ENCODE measurements at places on chromosomes 1 and 21.

DNA sequence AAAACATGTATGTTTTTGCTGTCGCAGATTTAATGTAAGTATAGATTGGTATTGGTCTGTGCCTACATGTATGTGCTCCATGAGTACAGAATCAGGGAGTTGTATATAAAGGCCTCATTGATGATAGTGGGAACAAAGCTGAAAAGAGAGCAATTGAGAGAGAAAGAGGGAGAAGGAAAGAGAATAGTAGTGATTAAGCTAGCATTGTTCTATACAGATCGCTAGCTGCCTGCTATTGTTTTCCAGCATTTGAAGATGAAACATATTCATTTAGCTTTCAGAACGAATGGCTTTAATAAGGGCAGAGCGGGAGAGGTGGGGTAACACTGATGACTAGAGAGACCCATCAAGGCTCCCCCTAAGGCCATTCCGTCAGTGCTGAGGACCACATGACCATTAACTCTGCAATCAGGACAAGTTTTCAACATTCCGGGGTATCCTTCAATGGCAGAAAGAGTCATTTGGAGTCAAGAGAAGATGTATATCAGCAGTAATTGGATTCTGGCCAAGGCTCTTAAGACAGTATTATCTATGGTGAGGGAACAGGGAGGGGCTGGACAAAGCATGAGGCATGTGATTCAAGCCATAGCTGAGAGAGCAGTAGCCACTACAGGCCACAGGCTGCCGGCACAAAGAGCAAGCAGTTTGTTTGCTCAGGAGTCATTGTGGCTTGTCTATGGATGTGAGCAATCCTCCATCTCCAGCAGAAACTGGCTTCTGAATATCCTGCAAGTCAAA is 176.5 kb downstream of the PBX1 start:
- DNase-seq = no peak

DNA sequence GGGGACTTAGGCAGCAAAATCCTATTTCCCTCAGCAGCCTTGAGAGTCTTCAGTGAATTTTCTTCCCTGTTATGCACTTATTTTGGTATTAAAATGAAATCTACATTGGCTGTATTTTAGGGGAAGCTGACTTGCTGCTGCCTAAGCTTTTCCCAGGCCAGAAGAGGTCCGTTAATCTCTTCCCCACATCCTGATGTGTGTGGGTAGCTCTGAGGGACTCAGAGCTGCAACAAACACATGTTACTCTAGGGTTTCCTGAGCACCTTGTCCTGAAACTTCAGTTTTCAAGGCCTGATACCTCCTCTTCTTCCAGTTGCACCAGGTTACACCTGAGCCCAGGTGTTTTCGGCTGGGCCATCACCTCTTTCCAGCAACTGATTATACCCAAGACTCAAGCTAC is 51.5 kb downstream of the SYT6 start:
- no peak for DNase-seq

DNA sequence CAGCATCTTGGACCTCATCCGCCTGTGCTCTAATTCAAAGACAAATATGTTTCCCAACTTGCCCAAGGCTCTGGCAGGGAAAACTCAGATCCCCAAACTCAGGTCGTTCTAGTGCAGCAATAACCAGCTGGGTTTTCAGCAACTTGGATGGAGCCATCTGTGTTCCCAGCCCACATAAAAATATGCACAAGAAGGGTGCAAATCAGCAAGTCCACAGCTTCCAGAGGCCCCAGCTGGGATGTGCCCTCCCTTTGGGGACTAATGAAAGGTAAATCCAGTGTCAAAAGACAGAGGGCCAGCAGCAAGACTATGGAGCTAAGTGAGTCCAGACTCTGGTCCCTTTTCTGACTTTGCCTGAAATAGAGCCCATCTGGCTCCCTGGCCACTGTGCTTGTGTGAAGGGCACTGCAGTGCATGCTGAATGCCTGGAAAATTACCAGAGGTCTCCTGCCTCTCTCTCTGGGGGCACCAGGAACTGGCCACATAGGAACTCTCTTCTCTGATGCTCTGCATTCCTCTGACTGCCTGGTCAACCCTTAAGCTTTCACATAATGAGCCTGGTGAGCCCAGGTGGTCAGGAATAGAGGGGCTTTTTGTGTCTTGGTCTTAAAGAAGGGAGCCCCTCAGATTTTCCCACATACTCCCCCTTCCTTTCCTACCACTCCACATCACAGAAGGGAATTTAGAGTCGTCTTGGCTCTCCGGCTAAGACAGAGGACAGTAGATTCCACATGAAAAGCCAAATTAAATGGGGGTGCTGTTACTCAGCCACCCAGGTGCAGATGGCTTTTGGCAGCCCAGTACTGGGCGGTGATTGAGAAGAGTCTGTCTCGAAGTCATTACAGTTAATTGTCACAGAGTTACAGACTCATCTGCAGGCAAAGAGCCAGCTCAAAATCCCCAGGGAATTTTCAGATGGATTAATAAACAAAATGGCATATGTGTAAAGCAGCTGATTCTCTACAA is 88.1 kb upstream of the C1orf21 start:
- no peak for DNase-seq

GRCh38 chr1:67853704-67854103 is 20.4 kb upstream of the GNG12 start:
- no peak for DNase-seq

- no peak for DNase-seq
Observed at GRCh38 chr1:98277118-98277517, 356.3 kb upstream of the DPYD start.

- DNase-seq = no peak
Observed at GRCh38 chr1:71339238-71339637, 258.4 kb upstream of the ZRANB2 start.

DNA sequence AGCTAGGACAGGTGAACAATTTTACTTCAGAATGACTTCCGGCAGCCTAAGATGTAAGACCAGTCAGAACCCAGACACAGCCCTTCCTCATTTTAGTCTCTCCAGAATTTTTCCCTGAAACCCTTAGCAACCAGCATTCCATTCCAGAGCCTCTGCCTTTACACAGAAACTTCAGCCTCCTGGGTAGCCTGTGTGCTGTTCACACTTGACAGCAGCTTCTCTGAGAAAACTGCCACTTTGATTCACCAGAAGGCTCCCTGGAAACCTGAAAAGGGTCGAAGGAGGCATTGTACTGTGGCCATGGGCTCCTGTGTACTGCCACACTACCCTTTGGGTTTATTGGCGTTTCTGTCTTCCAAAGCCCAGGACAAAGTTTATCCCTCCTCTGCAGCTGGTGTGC is 17.4 kb downstream of the HYI start:
- no peak for DNase-seq

- DNase-seq = no peak
Observed at GRCh38 chr1:9194024-9194423, 40.5 kb upstream of the H6PD start.

GRCh38 chr1:158333405-158334155 is 2.2 kb upstream of the CD1B start:
- no peak for DNase-seq

DNA sequence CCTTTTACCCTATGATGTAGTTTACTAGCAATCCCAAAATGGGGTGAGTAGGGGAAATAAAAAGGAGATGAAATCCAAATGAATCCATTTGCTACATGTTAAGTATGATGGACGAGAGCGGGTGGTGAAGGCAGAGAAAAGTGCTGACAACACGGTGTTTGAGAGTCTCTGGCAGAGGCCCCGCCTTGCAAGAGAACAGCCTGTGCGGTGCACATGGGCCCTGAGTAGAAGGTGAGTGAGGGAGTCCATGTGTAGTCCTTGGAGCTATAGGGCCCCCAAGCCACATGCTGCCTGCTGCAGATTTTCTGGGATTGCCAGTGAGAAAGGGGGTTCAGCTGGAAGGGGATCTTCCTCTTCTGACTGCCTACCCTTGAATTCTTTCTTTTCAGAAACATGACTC is 177.1 kb downstream of the TNR start:
- no peak for DNase-seq

- no peak for DNase-seq
Observed at GRCh38 chr1:114263343-114263742, 109.7 kb upstream of the SYT6 start.

- DNase-seq = no peak
Observed at GRCh38 chr1:59178339-59179187, 118.3 kb upstream of the FGGY start.

DNA sequence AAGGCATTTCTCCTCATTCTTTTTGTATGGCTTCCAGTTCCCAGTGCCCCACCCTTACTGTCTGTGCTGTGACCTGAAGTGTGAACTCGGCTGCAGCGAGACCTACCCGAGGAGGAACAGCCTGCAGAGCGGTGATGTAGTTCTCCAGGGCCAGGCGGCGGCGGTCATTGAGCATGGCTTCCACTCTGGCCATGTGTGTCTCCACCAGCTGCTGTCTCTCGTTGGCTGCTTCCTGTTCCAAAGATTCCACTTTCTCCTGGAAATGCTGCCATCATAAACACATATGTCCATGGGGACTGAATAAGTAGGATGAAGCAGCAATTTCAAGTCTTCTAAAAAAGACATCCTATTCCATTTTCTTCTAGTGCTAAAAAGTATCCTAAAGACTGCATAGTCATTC is 195.6 kb downstream of the APP start:
- DNase-seq = no peak

GRCh38 chr1:9312168-9312720 is 19.6 kb downstream of the SPSB1 start:
- DNase-seq = no peak

DNA sequence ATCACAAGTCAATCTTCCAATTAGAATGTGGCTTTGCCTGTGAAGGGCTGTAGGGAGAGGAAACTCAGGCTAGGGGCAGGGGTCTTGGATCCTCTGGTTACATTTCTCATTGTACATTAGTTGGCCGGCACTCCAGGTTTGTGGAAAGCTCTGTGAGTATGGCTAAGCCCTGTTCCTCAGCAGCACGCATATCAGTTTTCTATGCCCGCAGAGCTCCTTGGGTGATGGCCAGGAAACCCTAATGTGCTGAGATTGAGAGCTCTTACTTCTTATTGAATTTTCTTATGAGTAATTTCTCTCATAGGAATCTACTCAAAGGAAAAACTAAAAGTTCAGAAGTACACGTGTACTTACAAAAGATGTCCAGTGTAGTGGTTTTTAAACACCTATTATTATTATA is 30.7 kb upstream of the STMN1 start:
- DNase-seq = no peak

GRCh38 chr1:54567961-54568360 is 19.9 kb downstream of the ACOT11 start:
- DNase-seq = no peak

DNA sequence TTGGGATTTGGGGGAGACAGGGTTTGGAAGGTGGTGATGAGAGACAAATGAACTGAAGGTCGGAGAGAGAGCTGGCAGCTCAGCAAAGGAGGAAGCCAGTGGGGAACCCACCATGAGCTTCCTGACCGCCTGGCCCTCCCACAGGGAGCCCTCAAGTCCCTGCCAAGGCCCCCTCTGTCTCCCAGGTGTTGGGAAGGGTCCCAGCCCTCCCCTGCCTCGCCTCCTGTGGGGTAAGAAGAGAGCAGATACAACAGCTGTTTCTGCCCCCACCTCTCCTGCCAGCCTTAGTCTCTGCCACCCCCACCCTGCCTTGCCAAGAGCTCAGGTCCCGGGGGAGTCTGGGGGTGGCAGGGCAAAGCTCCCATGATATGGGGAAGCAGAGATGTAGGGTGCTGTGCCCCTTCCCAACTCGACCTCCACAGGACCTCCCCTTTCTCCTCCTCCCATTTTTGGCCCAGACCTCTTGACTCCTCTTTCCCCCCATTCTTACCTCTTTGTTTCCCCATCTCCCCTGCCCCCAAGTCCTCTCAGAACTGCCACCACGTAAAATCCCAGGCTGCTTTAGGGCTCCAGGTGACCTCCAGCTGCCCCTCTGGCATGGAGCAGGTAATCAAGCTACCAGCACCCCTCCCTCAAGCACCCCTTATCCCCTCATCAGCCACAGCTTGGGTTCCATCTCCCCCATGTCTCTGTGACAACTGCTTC is 556 bp downstream of the S100A1 start:
- no peak for DNase-seq

DNA sequence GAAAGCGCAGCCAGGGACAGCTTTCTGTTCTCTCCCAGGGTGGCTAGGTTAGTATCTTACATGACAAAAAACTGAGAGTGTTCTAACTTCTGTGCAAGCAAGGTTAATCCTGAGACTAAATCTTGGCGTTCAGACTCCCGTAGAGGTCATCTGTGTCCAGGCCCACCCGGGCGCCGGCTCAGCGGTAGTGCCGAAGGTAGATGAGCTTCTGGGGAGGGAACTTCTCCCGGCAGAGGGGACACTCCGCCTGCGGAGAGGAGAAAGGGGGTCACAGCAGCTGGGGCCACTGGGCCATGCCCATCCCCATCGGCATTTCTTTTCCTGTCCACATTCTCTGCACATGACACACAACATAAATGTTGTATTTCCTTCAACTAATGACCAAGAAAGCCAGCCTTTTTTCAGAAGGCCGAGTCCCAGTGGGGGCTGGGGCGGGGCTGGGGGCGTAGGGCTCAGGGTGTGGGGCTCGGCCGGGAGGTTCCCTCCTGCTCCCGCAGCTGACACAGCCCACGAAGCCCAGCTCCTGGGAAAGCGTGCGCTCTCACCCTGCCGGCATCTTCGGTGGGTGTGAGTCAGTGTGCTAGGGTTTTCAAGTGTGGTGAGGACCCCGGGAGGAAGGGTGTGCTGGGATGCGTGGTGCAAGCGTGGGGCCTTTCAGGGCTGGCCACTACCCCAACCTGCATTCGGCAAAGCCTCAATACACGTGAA is 6.6 kb downstream of the PEX10 start:
- no peak for DNase-seq

GRCh38 chr1:192552760-192553191 is 22.8 kb upstream of the RGS1 start:
- no peak for DNase-seq

DNA sequence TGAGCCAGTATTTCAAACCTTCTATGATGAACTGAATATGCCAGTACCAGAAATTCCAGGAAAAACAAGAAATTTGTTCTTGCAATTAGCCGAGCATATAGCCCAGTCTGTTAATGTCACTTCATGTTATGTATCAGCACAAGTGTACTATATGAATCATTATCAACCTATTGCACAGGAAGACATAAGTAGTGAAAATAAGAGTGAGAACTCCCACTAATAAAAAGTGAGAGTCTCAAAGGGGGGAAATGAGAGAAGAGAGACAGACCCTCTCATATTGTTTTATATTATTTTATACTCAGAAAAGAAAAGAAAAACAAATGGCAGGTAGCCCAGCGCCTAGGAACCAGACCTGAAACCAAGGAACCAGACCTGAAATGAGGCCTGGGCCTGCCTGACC is 16.2 kb downstream of the JMJD4 start:
- DNase-seq = no peak

DNA sequence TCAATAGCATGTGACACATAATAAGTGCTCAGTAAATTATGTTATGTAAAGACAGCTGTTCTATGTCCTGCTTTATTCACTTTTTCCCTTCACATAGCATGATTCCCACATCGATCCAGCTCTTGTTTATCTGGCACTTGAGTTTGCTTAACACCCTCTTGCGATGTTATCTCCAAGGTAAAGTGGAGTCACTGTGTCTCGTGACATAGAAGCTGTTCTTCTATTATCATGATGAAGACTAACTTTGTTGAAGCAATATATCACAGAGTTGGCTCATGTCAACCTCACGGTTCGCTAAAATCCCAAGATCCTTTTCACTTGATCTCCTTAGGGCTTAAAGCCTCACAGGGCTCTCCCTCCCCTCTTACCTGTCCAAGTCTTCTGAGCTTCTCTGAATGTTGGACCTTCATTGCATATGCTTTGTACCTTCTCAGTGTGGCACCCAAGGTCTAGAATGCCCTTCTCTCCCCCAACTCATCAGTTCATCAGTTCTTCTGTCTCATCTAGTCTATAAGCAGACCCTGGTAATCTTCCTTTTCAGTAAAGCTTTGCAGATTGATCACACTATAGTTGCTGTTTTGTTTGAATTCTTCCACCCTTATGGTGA is 38.0 kb downstream of the PLXNA2 start:
- no peak for DNase-seq
